Myometrial cell (primary cell): ENCODE measurements at places on chromosomes 7 and 10. TPM values are rescaled to one million over a fixed set of nuclear protein-coding genes. Genes with fewer than 3 reads are reported as not detected.

TBX20 gene
- 0.53 TPM in 1 of 2 replicates, not detected in the other for total RNA-seq

ZNF485 gene
- 2.3 and 3.7 TPM in 2 replicates for total RNA-seq

BMPER gene
- under 0.01 and 0.35 TPM in 2 replicates for total RNA-seq

OPN4 gene
- not detected in 2 replicates for total RNA-seq

NACAD gene
- total RNA-seq, result 3.5 and 4.0 TPM in 2 replicates

PILRA gene
- total RNA-seq, result not detected in 2 replicates

JCAD gene
- total RNA-seq, result 1.2 and 1.8 TPM in 2 replicates

HSPB1 gene
- total RNA-seq, result 596 and 678 TPM in 2 replicates

PYROXD2 gene
- total RNA-seq, result 2.3 and 18.1 TPM in 2 replicates

LLCFC1 gene
- total RNA-seq, result not detected in 2 replicates

LIPN gene
- not detected in 2 replicates for total RNA-seq

HACD1 gene
- total RNA-seq, result 18.6 and 24.2 TPM in 2 replicates

SFR1 gene
- 11.0 and 12.1 TPM in 2 replicates for total RNA-seq

AUTS2 gene
- under 0.01 and 4.1 TPM in 2 replicates for total RNA-seq
